Thymus (tissue), 14 donors: ENCODE measurements at places on chromosomes 1 and 21. TPM values are rescaled to one million over a fixed set of nuclear protein-coding genes. Genes with fewer than 3 reads are reported as not detected.

DNA sequence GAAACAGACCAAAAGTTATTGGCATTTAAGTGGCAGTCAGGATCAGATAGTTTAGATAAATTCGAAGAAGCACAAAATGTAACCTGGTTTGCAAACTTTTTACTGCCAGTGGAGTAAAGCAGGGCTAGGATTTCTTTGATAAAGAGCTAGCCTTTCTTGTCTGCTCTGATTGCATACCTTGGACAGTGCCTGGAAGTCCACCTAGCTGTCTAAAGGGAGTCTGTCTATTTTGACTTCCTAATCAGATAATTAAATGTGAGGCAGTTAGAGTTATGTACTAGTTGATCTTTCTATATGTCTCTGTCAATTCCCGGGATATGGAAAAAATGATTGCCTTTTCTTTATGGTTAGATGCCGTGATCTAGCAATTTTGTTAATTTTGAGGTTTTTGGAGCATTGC lies 4.1 kb downstream of the GPSM2 start:
- DNase-seq: no peak
- H3K36me3 ChIP-seq: no peaks in the 10 kb centered on the region
- H3K4me1 ChIP-seq: peaks cover 3% of the 10 kb centered on the region
- H3K27me3 ChIP-seq: no peaks in the 10 kb centered on the region

DNA sequence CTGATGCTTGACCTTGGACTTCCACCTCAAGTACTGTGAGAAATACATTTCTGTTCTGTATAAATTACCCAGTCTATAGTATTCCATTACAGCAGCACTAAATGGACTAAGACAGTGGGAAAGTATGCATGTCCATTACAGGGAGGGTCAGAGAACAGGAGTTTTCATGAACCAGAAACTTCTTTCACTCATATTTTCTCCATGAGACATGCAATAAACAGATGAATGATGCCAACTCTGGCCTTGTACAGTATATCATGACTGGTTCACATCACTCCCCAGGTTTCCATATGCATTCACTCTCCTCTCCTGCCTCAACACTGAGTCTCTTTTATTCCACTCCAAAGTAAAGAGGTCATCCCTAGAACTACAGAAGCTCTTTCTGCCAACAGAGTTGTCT lies 4.5 kb upstream of the IFI16 start:
- H3K36me3 ChIP-seq: no peaks in the 10 kb centered on the region
- peaks cover 18% of the 10 kb centered on the region for H3K4me1 ChIP-seq
- no peak overlapping the region for H3K4me3 ChIP-seq
- DNase-seq: no peak
- H3K27ac ChIP-seq: no peak overlapping the region

GRCh38 chr1:23763041-23763577 lies 15.1 kb upstream of the PITHD1 start:
- peaks cover 51% of the 10 kb centered on the region for H3K36me3 ChIP-seq
- no peak overlapping the region for H3K4me3 ChIP-seq
- no peaks in the 10 kb centered on the region for H3K4me1 ChIP-seq
- no peaks in the 10 kb centered on the region for H3K27me3 ChIP-seq

DNA sequence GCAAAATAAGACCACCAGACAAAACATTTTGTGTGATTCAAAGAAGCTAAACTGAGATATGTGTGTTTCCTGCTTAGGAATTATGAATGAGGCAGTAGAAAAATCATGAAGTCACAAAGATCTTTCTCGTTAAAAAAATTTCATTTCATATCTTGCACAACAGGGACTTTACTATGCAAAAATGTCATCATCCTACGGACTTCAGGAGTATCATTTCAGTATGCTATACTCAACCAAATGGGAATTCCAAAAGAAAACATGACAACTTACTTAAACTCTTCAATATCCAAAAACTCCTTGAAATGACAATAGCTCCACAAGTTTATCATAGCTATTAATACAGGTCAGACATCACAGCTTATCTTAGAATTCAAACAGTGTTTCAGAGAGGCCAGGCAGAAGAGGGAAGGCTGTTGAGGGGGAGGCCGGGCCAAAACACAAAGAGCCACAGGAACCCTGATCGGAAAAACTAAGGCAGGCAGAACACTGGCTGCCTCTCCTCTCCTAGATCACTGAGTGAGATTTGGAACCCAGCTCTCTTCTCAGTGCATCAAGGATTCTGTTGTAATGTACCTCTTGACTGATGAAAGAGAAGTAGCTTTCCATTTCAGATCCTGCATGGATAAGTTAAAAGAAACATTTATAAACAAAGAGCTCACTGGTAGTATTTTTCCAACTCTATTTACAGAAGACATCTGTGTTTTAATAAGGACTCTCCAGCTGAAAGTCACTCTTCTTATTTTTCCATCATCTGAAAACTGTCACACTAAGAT lies 66.9 kb downstream of the TESK2 start:
- no peaks in the 10 kb centered on the region for H3K36me3 ChIP-seq
- no peak for DNase-seq
- H3K4me3 ChIP-seq: no peak overlapping the region
- no peak overlapping the region for H3K27ac ChIP-seq
- H3K4me1 ChIP-seq: no peaks in the 10 kb centered on the region

DNA sequence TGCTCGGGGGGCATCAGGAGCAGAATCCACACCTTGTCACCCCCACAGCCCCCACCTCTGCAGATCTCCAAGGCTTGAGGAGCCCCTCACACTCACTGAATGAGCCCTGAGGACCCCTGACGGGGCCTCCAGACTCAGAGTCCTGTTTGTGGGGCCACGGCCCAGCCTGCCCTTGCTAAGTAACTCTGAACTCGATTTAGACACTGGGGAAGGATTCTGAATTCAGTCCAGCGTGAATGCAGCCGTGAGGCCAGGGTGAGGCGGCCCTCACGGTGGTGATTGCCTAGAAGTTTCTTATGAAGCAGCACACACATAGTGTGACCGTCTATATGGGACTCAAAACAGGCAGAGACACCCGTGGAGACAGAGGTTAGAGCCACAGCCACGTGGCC lies 58.9 kb upstream of the ADARB1 start:
- no peak overlapping the region for H3K27ac ChIP-seq
- DNase-seq: no peak
- peaks cover 42% of the 10 kb centered on the region for H3K27me3 ChIP-seq
- H3K4me3 ChIP-seq: no peak overlapping the region
- no peaks in the 10 kb centered on the region for H3K36me3 ChIP-seq

PYHIN1 gene
- 8.6 TPM for total RNA-seq

GRCh38 chr1:22224091-22224490 lies 81.2 kb upstream of the WNT4 start:
- no peaks in the 10 kb centered on the region for H3K27me3 ChIP-seq
- H3K4me3 ChIP-seq: no peak overlapping the region
- H3K4me1 ChIP-seq: no peaks in the 10 kb centered on the region
- H3K36me3 ChIP-seq: no peaks in the 10 kb centered on the region
- no peak overlapping the region for H3K27ac ChIP-seq

VAV3 gene
- 15.8 TPM for total RNA-seq

DNA sequence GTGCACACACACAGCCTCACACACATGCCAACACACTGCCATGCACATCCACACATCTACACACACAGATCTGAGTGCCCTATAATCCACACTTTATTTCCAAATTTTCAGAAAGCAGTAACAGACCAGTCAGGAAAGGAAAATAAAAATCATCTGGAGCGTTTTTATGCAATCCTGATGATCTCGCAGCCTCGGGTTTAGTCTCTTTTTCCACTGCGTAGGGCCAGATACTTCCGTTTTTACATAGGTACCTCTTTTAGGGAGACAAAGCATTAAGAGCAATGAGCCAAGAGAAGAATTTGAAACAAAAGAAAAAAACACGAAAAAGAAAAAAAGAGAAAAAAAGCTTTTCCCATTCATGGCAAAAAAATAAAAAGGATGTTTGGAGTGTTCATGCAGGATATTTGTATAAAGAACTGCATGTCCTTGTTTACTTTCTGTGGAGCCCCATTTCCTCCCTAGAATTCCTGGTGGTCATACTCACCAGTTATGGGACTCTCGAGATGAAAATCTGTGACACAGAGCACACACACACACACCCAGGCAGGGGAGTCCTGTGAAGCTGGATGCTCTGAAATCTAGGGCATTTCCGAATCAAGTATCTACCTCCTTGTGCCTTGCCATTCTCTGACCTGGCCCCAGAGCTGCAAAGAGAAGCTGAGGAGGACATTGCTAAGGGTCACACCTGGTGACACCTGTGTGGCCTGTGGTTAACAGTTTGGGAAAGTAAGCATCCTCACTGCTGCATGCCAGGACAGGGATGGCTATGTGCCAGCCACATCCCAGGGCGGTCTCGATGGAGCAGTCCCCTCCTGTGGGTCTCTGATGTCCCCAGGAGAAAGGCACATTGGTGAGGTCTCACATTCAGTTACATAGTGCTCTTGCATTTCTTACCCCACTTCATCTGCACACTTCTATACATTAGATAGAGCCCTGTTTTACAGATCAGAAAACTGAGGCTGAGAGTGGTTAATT lies 83.6 kb downstream of the RUNX1 start:
- H3K27me3 ChIP-seq: no peaks in the 10 kb centered on the region
- H3K27ac ChIP-seq: no peak overlapping the region
- peaks cover 71% of the 10 kb centered on the region for H3K36me3 ChIP-seq
- H3K4me1 ChIP-seq: peaks cover 48% of the 10 kb centered on the region
- no peak overlapping the region for H3K4me3 ChIP-seq

GRCh38 chr1:160431006-160431405 lies 30.6 kb downstream of the VANGL2 start:
- H3K4me3 ChIP-seq: no peak overlapping the region
- H3K36me3 ChIP-seq: peaks cover 3% of the 10 kb centered on the region
- H3K4me1 ChIP-seq: peaks cover 34% of the 10 kb centered on the region
- no peak overlapping the region for H3K27ac ChIP-seq
- DNase-seq: no peak
- H3K27me3 ChIP-seq: no peaks in the 10 kb centered on the region

- H3K4me1 ChIP-seq: no peaks in the 10 kb centered on the region
- H3K27ac ChIP-seq: no peak overlapping the region
- H3K4me3 ChIP-seq: no peak overlapping the region
- H3K36me3 ChIP-seq: no peaks in the 10 kb centered on the region
Observed at GRCh38 chr1:60942896-60943638, 139.3 kb upstream of the NFIA start.

- H3K4me1 ChIP-seq: peaks cover 8% of the 10 kb centered on the region
Observed at GRCh38 chr1:154923695-154924094, 12.8 kb downstream of the PMVK start.

CATSPERE gene
- total RNA-seq: 0.76 TPM

DNA sequence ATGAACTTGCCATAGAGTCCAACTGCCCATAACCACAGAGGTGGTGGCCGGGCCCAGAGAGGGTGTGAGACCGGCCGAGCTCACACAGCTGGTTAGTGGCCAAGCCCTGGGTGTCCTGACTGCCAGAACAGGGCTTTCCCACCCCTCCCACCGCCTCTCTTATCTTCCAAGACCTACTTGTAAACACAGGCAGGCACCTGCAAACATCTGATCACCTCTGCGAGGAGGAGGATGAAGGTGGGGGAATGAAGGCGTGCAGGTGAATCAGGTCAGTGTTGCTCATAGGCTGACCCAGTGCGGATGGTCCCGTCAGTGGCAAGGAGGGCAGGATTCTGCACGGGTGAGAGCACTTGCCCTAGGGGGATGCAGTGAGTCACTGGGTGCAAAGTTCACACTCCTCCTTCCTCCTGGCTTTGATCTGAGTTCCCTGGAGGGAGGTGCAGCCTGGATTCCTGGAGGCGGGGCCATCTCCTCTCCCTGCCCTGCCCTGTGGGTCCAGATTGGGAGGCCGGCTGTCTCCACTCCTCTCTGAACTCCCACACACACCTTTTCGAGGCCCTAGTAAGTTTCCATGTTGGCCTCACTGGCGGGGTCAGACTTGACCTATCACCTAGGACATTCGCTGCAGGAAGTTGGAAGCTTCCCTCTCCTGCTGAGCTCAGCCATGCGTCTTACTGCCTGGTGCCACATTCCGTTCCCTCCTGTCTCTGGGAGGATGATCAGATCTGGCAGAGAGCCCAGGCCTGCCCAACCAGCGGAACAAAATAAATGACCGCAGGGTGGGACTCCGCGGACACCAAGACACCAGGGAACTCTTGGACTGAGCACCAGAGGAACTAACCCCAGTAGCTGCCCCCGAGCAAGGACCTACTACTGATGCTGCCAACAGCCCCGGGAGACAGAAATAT lies 7.3 kb downstream of the UQCRHL start:
- H3K27ac ChIP-seq: no peak overlapping the region
- H3K4me1 ChIP-seq: peaks cover 4% of the 10 kb centered on the region
- peaks cover 7% of the 10 kb centered on the region for H3K27me3 ChIP-seq
- H3K4me3 ChIP-seq: no peak overlapping the region
- H3K36me3 ChIP-seq: no peaks in the 10 kb centered on the region

DNA sequence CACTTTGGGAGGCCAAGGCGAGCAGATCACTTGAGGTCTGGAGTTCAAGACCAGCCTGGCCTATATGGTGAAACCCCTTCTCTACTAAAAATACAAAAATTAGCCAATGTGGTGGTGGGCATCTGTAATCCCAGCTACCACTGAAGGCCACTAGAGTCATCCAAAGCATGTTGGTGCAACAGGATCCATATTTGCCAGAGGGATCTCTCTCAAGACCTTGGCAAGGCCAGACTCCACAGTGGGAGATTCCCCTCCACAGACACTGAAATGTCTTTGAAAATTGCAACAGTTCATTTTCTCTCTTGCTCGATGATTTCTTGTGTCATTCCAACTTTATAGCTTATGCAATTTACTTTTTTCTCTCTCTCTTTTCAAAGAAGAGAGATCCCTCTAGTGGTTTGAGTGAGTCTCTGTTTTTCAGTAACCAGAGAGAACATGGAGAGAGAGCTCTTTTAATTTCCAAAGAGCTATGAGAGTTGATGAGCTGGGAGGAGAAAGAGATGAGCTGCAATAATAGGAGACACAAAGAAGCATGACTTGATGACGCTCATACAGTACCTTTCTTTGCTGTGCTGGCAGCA lies 176.8 kb upstream of the USP25 start:
- H3K4me1 ChIP-seq: peaks cover 2% of the 10 kb centered on the region
- H3K4me3 ChIP-seq: no peak overlapping the region
- H3K36me3 ChIP-seq: no peaks in the 10 kb centered on the region
- DNase-seq: peak; percentile 4
- H3K27me3 ChIP-seq: no peaks in the 10 kb centered on the region

GRCh38 chr1:22284236-22284635 lies 141.3 kb upstream of the WNT4 start:
- H3K36me3 ChIP-seq: no peaks in the 10 kb centered on the region
- H3K4me1 ChIP-seq: no peaks in the 10 kb centered on the region
- H3K27me3 ChIP-seq: no peaks in the 10 kb centered on the region
- no peak overlapping the region for H3K27ac ChIP-seq

SPATA21 gene
- total RNA-seq: not detected

- H3K4me1 ChIP-seq: no peaks in the 10 kb centered on the region
- no peaks in the 10 kb centered on the region for H3K27me3 ChIP-seq
- H3K36me3 ChIP-seq: no peaks in the 10 kb centered on the region
- H3K27ac ChIP-seq: no peak overlapping the region
- DNase-seq: no peak
Observed at GRCh38 chr1:77906019-77906545, 17.7 kb downstream of the NEXN start.

TATDN3 gene
- 19.1 TPM for total RNA-seq
